ENCODE measurements at places on chromosomes 3 and 15. TPM values are rescaled to one million over a fixed set of nuclear protein-coding genes. Genes with fewer than 3 reads are reported as not detected.

The ASB14 gene
- not detected for total RNA-seq

The CISH gene
- 1.8 TPM for total RNA-seq

The UBE2E2 gene
- 128 TPM for total RNA-seq

The CFAP161 gene
- not detected for total RNA-seq

DNA sequence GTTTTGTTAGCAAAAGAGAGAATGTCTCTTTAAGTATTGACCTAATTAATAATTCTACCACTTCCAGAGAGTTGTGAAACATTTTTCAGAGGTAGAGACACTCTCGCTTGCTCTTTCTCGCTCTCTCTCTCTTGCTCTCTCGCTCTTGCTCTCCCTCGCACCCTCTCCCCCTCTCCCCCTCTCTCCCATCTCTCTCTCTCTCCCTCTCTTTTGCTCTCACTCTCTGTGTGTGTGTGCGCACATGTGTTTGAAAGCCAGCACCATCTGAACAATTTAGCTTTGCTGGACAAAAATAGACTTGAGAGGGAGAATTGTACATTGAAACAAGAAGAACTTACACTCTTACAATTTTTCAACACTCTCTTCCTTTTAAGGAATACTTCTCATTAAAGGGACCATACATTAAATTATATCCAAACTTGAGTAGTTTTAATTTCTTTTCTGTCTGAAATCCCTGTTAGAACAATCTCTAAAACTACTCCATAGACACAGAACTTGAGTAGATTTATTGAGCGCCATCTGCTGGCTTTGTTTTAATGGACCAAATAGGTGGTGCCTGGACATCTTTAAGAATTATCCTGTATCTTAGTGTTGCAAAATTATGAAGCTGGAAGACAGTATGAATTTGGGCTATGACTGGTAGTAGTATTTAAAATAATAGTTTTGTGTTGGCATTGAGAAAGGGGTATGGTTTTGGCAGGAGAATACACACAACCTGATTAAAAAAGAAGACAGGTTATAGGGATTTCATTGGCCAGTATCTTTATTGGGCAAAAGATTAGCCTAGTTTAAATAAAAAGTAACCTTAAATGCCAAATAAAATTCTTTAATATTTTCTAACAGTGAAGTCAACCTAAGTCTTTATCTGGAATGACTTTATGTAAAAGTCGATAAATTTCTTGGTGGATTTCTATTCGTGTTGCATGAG is 124.6 kb downstream of the AKAP13 start:
- peak; percentile 45 for DNase-seq
- H3K4me3 ChIP-seq, result no peak overlapping the region
- H3K36me3 ChIP-seq, result no peaks in the 10 kb centered on the region
- H3K4me1 ChIP-seq, result no peaks in the 10 kb centered on the region
- no peaks in the 10 kb centered on the region for H3K27me3 ChIP-seq
- peak overlapping the region; percentile 40 for H3K27ac ChIP-seq

DNA sequence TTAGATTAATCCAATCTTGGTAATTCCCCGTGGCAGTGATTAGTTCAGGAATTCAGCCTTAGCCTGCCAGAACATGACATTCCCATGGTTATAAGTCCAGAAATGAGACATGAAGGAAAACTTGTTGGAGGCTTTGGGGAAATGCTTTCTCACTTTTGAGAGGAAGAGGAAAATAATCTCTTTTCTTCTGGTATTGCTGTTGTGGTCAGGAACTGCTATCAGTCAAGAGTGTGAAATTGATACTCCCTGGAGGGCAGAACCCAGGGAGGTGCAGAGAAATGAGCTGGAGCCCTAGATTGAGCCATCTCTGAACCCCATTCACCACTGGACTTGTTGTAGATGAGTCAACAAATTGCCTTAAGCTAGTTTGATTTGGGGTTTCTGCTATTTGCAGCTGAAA is 38.6 kb upstream of the APH1B start:
- no peaks in the 10 kb centered on the region for H3K27me3 ChIP-seq

GRCh38 chr3:29312960-29313452 is 32.1 kb downstream of the RBMS3 start:
- H3K4me1 ChIP-seq, result peaks cover 7% of the 10 kb centered on the region
- H3K27me3 ChIP-seq, result no peaks in the 10 kb centered on the region
- no peak overlapping the region for H3K27ac ChIP-seq
- H3K4me3 ChIP-seq, result no peak overlapping the region
- DNase-seq, result no peak

DNA sequence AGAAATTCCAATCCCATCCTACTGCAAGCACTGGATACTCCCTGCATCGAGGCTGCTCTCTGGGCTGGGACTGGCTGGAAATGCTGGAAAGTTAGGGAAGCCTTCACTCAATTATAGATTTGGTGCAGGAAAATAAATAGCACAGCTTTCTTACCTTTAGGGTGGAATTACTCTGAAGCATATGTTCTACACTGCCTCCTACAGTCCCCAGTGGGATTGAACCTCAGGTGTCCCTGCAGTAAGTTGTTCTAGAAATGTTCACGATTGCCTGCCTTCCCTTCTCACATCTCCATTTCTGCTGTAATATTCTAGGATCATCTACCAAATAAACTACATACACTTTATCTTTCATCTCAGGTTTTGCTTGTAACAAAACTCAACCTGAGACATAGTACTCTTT is 536.7 kb upstream of the LMCD1 start:
- no peak overlapping the region for H3K4me3 ChIP-seq
- DNase-seq, result no peak
- H3K27ac ChIP-seq, result no peak overlapping the region
- no peaks in the 10 kb centered on the region for H3K4me1 ChIP-seq
- no peaks in the 10 kb centered on the region for H3K36me3 ChIP-seq

GRCh38 chr3:111335512-111336303 is 206.3 kb upstream of the CD96 start:
- H3K27ac ChIP-seq, result no peak overlapping the region
- no peaks in the 10 kb centered on the region for H3K27me3 ChIP-seq
- no peaks in the 10 kb centered on the region for H3K36me3 ChIP-seq
- DNase-seq, result no peak
- peaks cover 5% of the 10 kb centered on the region for H3K4me1 ChIP-seq
- H3K4me3 ChIP-seq, result no peak overlapping the region

- DNase-seq, result no peak
- no peaks in the 10 kb centered on the region for H3K4me1 ChIP-seq
- no peaks in the 10 kb centered on the region for H3K36me3 ChIP-seq
- no peaks in the 10 kb centered on the region for H3K27me3 ChIP-seq
Observed at GRCh38 chr15:76674883-76675282, 230.3 kb downstream of the SCAPER start.

DNA sequence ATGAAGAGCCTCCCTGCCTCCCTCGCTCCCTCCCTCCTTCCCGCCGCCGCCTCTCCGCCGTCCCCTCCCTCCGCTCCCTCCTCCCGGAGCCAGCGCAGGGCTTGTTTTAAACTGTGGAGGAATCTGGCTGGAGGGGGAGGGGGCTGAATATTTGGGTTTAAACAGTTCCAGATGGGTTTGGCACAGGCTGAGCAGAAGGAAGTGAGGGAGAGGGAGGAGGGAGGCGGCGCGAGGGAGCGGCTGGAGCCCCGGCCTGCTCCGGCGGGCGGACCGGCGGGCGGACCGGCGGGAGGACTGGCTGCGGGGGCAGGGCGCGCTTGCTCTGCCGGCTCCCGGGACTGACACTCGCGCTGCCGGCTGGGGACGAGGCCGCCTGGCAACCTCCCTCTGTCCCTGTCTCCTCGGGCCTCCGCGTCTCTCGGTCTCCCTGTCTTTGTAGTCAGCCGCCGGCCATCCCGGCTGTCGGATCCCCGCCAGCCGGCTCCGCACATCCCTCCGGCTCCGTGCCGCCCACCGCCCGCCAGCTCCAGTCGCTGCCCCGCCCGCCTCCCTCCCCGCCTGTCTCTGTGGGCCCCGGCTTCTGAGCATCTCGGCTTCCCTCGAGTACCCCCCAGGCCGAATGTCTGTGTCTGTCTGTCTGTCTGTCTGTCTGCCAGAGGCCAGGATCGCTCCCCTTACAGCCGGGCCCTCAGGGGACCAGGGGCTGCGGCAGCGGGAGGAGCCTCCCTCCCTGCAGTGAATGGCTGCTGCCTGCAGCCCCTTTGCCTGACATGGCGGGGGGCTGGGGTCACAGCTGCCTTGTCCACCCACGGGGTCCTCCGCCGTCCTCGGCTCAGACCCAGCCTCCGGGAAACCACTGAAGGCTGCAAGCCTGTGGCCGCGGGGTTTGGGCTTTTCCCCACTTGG is 7.6 kb downstream of the EPHB3 start:
- peaks cover 6% of the 10 kb centered on the region for H3K27me3 ChIP-seq
- peak overlapping the region; percentile 73 for H3K27ac ChIP-seq
- H3K36me3 ChIP-seq, result peaks cover 20% of the 10 kb centered on the region
- H3K4me3 ChIP-seq, result peak overlapping the region; percentile 88

DNA sequence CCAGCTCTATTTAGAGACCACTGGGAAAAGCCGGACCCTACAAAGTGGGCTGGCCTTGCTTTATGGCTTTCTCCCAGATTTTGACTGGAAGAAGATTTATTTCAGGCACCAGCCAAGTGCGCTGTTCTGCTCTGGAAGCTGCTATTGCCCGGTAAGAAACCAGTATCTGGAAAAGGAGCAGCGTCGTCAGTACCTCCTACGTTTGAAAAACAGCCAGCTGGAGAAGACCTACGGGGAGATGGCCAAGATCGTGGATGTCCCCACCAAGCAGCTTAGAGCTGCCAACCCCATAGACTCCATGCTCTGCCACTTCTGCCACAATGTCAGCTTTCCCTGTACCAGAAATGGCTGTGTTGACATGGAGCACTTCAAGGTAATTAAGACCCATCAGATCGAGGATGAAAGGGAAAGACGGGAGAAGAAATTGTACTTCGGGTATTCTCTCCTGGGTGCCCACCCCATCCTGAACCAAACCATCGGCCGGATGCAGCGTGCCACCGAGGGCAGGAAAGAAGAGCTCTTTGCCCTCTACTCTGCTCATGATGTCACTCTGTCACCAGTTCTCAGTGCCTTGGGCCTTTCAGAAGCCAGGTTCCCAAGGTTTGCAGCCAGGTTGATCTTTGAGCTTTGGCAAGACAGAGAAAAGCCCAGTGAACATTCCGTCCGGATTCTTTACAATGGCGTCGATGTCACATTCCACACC is 60.9 kb downstream of the PXYLP1 start:
- no peaks in the 10 kb centered on the region for H3K27me3 ChIP-seq
- no peak overlapping the region for H3K4me3 ChIP-seq
- peak; percentile 54 for DNase-seq
- peak overlapping the region; percentile 68 for H3K27ac ChIP-seq

GRCh38 chr3:53493963-53494791 is at the start of gene CACNA1D:
Gene CACNA1D, plus strand, starts transcription at chr3:53494611. Its CDS starts 556 bp downstream, at chr3:53495167.
- peak; percentile 85 for DNase-seq
- no peaks in the 10 kb centered on the region for H3K36me3 ChIP-seq
- peaks cover 55% of the 10 kb centered on the region for H3K4me1 ChIP-seq
- peak within 1 kb of the TSS; percentile 80 for H3K4me3 ChIP-seq
- peaks cover 52% of the 10 kb centered on the region for H3K27me3 ChIP-seq

- peaks cover 16% of the 10 kb centered on the region for H3K4me1 ChIP-seq
- peak; percentile 91 for DNase-seq
- peaks cover 7% of the 10 kb centered on the region for H3K36me3 ChIP-seq
Observed at GRCh38 chr3:58628823-58629562, 37.6 kb downstream of the FAM3D start.

DNA sequence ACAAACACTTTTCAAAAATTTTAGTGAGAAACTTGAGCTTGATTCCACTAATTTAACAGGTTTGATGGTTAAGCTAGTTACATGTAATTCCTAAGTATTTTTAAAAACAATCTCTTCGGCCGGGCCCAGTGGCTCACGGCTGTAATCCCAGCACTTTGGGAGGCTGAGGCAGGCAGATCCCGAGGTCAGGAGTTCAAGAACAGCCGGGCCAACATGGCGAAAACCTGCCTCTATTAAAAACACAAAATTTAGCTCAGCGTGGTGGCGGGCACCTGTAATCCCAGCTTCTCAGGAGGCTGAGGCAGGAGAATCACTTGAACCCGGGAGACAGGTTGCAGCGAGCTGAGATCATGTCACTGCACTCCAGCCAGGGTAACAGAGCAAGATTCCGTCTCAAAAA is 25.3 kb downstream of the TRA2B start:
- H3K27me3 ChIP-seq, result no peaks in the 10 kb centered on the region
- no peak overlapping the region for H3K4me3 ChIP-seq
- H3K27ac ChIP-seq, result no peak overlapping the region
- H3K36me3 ChIP-seq, result peaks cover 52% of the 10 kb centered on the region
- DNase-seq, result no peak

Measured in stomach (tissue), 19 donors.